ENCODE measurements at places on chromosomes 12 and 14. TPM values are rescaled to one million over a fixed set of nuclear protein-coding genes. Genes with fewer than 3 reads are reported as not detected.

- H3K4me1 ChIP-seq, result no peaks in the 10 kb centered on the region
- H3K27me3 ChIP-seq, result no peaks in the 10 kb centered on the region
These were observed 241.6 kb downstream of the LRIG3 start for GRCh38 chr12:58678753-58679152.

DNA sequence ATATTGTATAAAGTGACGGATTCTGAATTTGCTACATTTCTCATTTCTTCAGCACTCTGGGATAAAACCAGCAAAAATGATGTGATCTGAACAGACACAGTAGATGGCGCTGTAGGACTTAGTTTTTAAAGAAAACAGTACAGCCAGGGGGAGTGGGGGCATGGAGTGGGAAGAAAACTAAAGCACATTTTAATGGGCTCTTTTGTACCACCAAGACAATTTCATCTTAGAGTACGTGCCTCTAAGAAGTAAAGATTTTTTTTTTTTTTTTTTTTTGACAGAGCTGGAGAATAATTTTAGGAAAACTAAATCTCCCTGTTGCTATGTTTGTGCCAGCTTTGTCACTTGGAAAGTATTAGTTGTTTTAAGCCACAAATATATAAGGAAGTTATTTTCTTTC is 124.4 kb downstream of the RAD51B start:
- peaks cover 17% of the 10 kb centered on the region for H3K4me1 ChIP-seq
- H3K36me3 ChIP-seq, result no peaks in the 10 kb centered on the region
- H3K27me3 ChIP-seq, result no peaks in the 10 kb centered on the region
- DNase-seq, result peak; percentile 87

Gene ARG2
- total RNA-seq, result 2.2 TPM

DNA sequence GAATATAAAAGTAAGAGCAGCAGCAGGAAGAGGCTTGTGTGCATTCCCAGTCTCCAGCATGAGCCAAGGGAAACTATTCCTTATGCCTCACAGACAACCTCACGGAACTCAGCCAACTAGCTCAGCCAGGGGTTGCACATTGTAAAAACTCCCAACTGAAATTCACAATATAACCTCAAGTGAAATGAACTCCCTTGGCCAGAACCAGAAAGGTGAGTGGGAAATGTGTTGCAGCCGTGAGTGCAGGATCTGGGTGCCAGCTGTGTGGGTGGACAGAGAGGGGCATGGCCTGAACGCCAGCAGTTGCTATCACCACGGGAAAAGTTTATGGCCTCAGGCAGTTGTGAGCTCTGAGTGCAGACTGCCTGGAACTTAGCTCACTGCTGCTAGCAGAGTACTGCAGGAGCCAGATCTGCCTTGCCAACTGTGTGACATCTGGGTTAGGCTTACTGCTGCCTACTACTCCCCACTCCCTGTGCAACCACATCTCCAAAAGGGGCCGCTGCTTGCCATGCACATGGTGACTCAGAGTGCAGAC is 2.3 kb upstream of the CLEC1A start:
- DNase-seq, result peak; percentile 18
- no peak overlapping the region for H3K4me3 ChIP-seq
- H3K36me3 ChIP-seq, result no peaks in the 10 kb centered on the region
- peaks cover 1% of the 10 kb centered on the region for H3K4me1 ChIP-seq
- H3K27ac ChIP-seq, result no peak overlapping the region

DNA sequence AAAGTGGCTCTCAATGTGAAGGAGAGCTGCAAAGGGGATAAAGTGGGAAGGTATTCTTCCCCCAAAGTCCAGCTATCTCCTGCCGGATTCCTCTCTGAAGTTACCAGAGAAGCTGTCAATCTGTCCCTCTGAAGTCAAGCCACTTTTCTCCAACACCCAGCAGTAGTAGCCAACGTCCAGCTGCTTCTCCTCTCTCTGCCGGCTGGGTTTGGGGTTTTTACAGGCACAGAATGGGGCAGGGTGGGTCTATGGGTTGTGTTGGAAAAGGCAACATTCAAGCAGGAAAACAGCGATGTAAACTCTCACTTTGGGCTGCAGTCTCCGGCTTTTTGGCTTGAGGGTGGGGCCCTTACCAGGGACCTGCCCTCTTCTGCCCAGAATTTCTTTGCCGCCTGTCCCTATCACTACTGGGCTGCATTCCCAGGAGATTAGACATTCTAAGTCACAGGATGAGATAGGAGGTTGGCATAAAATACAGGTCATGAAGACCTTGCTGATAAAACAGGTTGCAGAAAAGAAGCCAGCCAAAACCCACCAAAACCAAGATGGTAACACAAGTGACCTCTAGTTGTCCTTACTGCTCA is 16.3 kb downstream of the CAPZA3 start:
- H3K36me3 ChIP-seq, result no peaks in the 10 kb centered on the region
- no peak overlapping the region for H3K27ac ChIP-seq
- DNase-seq, result no peak
- peaks cover 16% of the 10 kb centered on the region for H3K4me1 ChIP-seq
- no peaks in the 10 kb centered on the region for H3K27me3 ChIP-seq

- H3K27ac ChIP-seq, result no peak overlapping the region
- H3K36me3 ChIP-seq, result no peaks in the 10 kb centered on the region
- peak; percentile 3 for DNase-seq
- H3K27me3 ChIP-seq, result peaks cover 62% of the 10 kb centered on the region
- no peaks in the 10 kb centered on the region for H3K4me1 ChIP-seq
These were observed 1.4 kb upstream of the DIO3 start for GRCh38 chr14:101559624-101560533.

Gene PPFIA2
- total RNA-seq, result 0.28 TPM

DNA sequence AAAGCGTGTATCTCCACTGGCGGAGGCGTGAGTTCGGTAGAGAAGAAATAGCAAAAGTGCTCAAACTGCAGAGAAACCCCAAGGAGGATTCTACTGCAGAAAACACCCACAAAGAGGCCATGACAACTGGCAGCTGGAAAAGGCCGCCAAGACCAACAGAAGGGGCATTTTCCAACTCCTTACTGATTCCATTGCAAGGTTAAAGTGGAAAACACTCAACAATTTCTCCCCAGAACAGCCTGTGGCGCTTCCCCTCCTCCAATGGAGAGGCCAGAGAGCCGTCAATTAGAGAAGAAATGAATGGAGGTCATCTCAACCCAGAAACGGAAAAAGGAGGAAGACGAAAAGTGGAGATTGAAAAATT is 618 bp upstream of the ANKRD52 start:
- peaks cover 29% of the 10 kb centered on the region for H3K36me3 ChIP-seq
- H3K27ac ChIP-seq, result peak overlapping the region; percentile 94
- H3K27me3 ChIP-seq, result no peaks in the 10 kb centered on the region
- H3K4me1 ChIP-seq, result peaks cover 22% of the 10 kb centered on the region
- no peak for DNase-seq
